Naive thymus-derived CD4-positive, alpha-beta T cell (primary cell): ENCODE measurements at places on chromosomes 6 and 20. TPM values are rescaled to one million over a fixed set of nuclear protein-coding genes. Genes with fewer than 3 reads are reported as not detected.
A peak's percentile ranks its signal among the peaks of the same experiment; 100 is the strongest.

Gene CST5
- total RNA-seq: not detected

Gene XKR7
- not detected for total RNA-seq

Gene CGA
- total RNA-seq: not detected

Gene PLEKHG1
- total RNA-seq: 0.65 TPM

Gene GPLD1
- total RNA-seq: 1.7 TPM

Gene MAP3K4
- 81.2 TPM for total RNA-seq

Gene HSPA12B
- not detected for total RNA-seq

Gene SLC22A3
- not detected for total RNA-seq

Gene ZFP57
- total RNA-seq: not detected

Gene LINC00237
- not detected in 2 replicates for total RNA-seq

Gene SLC35D3
- not detected for total RNA-seq

Gene STMND1
- not detected in 2 replicates for total RNA-seq

Gene CST8
- total RNA-seq: not detected

Gene ZBTB12
- total RNA-seq: 0.77 TPM

Gene SMPD2
- total RNA-seq: 18.0 TPM

DNA sequence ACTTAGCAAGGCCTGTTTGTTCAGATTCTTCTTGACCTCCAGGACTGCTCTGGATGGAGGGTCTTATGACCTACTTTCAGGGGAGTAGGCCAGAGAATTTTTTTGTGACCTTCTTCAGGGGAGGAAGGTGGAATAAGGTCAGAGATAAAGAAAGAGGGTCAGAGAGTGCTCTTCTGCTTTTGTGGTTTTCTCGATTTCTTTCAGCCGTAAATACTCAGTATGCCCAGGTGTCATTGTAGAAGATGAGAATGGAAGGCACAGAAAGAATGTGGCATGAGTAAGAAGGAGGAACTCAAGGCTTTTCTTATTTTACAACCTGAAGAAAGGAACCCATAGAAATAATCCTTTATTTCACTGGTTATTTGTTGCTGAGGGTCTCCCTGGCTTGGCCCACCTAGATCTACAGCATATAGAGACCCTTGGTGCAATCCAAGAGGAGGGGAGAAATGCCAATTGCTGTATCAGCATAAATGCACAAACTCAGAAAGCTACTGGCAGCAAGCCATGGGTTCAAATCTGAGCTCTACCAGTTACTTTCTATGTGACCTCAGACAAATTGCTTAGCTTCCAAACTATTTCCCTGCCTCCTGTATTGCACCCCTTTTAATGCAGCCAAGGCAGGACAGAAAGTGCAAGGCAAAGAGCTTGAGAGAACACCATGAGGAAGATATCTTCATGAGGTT lies 68.0 kb downstream of the OLIG3 start:
- no peak for DNase-seq

DNA sequence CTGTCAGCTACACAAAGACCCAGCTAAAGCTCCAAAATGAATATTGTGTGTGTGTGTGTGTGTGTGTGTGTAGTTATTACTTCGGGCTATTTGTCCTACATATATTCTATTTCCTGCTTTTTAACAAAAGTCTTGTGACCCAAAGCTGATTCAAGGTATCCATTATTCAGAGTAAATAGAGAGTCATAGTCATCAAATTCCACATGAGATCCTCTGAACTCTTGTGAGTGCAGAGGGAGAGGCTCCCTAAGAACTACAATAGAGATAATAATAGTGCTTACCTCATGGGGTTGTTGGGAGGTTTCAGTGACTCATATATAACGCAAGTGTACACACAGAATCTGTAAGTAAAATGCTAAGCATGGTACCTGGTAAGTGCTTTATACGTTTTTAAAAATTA lies 95.6 kb upstream of the SHLD1 start:
- no peak for DNase-seq

DNA sequence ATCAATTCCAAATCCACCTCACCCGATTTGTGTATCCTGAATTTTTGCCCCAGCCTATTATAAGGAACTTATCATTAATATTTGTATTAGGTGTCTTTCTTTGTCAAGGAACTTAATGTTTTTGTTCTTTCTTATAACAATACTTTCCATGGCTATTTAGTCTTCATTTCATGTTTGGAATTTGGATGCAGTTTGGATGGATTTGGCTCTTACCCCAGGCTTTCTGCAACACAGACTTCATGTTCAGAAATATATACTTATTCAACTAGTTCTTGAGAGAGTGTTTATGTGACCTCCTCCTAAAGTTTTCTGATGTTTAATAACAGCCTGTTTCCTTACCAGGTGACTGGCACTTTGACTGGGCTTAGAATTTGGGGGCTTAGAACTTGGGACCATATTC lies 35.9 kb upstream of the TOX2 start:
- DNase-seq: no peak

- DNase-seq: no peak
These were observed 513.3 kb upstream of the NOX3 start for GRCh38 chr6:155968921-155969320.

GRCh38 chr20:57783956-57784837 lies 74.4 kb upstream of the PMEPA1 start:
- DNase-seq: no peak

DNA sequence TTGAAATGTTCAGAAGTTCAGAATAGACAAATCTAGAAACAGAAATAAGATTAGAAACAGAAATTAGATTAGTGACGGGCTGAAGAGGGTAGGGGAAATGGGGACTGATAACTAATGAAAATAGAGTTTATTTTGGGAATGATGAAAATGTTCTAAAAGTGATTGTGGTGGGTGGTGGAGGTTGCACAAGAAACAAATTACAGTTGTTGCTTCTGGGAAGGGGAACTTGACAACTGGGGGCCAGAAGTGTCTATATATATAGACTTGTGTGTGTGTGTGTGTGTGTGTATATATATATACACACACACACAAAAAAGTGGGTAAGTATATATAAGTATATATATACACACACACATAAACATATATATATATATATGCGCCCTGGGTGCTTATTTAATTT lies 86.5 kb upstream of the RREB1 start:
- no peak for DNase-seq

DNA sequence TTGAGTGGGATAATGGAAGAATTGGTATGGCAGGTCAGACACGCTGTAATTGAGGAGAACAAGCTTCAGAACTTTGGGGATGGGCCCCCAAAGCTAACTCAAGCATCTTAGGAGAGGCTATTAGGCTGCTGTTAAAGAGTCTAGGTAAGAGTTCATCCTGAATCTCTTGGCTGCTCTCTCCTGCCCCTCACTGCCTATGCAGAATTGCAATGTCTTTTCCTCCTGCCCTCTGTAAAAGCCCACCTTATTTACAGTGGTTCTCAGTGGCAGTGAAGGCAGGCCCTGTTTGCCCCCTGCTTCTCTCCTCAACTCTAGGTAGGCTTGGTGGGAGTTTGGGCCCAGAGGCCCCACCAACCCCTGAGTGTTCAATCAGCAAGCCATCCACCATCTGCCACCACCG lies 55.0 kb downstream of the LYRM2 start:
- no peak for DNase-seq

GRCh38 chr6:134123666-134124208 lies 71.3 kb upstream of the SLC2A12 start:
- peak; percentile 41 for DNase-seq

DNA sequence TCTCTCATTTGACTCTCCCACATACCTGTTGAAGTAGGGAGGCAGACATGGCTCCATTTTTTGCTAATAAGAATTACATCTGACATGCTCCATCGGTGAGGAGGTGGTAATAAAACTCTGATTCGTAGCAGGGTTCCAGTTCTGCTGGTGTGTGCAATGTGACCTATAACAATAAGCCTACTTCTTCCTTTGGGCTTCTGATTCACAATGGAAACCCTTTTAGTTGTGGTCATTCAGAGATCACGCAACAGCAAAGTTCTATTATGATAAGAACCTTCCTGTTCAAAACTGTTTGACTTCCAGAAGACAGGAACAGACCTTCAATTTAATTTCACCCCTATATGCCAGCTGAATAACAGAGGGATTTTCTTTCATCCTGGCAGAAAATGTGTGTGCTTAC lies 31.4 kb upstream of the GSTA4 start:
- DNase-seq: no peak

DNA sequence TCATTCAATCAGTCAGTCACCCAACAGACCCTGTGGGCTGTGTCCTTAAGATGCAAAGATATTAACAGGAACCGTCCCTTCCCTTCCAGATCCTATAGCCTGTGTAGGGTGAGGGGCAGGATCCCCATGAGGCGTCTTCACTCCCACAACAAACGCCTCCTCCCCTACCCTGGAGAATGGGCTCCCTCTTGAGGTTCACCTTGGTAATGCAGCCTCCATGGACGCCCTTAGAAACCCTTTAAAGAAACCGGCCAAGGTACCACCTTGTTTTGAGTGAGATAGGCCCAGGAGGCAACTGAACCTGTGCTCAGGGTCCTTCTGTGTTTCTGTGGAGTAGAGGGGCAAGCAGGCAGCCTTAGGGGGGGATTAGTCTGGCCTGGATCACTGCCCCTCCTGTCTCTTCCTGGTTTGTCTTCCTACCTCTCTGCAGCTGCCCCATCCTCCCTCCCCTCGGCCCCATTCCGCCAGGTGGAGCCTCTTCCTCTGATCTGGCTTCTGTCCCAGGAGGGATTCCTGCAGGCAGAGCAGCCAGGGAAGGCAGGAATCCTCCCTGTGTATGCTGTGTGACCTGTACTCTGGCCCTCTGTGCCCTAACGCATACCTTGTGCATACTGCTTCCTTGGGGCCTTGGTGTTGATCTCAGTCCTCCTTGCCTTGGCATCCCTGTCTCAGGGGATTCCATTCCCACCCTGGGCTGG lies 6.6 kb upstream of the GUCA1A start:
- peak; percentile 65 for DNase-seq

DNA sequence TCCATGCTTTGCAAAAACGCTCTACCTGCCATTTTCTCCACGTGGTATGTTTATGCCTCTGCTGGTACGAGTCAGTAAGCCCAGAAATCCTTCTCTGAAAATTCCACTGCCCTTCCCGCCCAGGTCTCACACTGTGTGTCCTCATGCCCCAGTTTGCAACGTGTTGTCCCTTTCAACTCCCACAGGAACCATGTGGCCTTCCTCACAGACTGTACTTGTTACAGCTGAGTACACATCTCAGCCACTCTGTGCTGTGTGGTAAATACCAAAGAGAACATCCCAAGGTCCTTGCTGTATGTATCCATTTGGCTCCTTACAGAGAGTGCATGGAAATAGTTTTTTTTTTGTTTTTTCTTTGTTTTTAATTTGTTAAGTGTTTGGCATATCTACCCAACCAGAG lies 56.9 kb downstream of the RTN4IP1 start:
- DNase-seq: no peak

DNA sequence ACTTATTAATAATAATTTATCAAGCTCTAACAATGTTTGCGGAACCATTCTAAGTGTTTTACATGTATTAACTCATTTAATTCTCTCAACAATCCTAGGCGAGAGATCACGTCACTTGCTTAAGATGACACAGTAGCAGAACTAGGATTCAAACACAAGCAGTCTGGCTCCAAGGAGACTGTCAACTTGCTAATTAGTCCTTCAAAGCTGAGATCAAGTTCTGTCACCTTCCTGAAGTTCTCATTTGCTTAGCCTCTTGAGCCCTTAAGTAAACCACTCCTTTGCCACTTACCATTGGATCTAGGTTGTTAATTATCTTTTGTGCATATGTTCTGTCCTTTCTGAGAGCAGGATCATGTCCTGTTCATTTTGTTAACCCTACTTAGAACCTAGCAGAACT lies 14.1 kb downstream of the FKBP5 start:
- no peak for DNase-seq

- no peak for DNase-seq
These were observed 53.1 kb downstream of the CPNE5 start for GRCh38 chr6:36786055-36786675.

DNA sequence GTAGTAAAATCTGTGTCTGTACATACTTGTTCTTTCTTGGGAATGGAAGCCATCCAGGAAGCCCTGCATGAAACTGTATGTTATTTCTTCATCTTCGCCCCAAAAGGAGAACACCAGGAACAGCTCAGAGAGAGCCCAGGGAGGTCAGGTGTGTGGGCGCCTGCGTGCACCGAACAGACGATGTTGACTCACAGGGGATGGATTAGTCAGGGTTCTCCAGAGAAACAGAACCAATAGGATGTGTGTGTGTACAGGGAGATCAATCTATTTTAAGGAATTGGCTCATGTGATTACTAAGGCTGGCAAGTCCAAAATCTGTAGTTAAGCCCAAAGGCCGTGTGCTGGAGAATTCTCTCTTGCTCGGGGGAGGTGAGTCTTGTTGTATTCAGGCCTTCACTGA lies 45.7 kb downstream of the RNASET2 start:
- no peak for DNase-seq

DNA sequence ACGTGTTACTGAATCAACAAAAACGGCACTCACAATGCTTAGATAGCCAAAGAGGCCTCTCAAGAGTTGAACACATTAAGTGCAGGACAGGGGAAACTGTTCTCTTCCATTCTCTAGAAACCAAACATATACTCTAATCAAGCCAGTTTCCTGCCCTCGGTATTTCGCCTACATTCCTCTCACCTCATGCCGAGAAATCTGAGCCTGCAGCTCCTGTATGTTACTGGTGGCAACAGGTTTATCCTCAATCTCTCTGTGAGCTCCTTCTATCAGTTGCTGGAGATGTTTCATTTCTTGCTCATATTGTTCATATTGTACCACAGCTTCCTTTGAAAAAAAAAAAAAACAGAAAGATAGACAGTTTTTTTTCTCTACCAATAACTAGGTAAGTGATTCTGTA lies 328.9 kb downstream of the SYNE1 start:
- DNase-seq: no peak

GRCh38 chr6:117280922-117281321 lies 15.6 kb downstream of the VGLL2 start:
- no peak for DNase-seq

- DNase-seq: no peak
These were observed 22.6 kb downstream of the TRERF1 start for GRCh38 chr6:42429042-42429585.
